NCI-H460 (cell line): ENCODE measurements at places on chromosomes 12 and 14.

- DNase-seq = no peak
These were observed 24.2 kb upstream of the FOXN3 start for GRCh38 chr14:89440986-89441909.

DNA sequence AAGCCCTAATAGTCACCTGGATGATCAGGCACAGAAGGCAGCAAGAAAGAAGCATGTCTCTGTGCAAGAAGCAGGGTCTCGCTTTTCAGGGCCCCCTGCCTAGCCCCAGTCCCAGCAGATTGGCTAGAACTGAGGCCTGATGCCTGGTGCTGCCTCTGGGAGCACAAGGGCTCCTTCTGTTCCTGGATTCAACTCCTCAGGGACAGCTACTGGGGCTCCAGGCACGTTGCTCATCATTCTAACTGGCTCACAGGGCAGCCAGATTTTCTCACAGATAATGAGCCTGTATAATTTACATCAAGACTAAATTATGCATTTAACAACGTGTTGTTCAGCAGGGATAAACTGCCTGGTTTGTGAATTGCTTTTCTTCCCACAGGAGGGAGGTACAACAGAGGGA lies 106.5 kb upstream of the PLXNC1 start:
- DNase-seq = no peak

GRCh38 chr12:94178054-94178453 lies 29.7 kb downstream of the PLXNC1 start:
- DNase-seq = no peak

DNA sequence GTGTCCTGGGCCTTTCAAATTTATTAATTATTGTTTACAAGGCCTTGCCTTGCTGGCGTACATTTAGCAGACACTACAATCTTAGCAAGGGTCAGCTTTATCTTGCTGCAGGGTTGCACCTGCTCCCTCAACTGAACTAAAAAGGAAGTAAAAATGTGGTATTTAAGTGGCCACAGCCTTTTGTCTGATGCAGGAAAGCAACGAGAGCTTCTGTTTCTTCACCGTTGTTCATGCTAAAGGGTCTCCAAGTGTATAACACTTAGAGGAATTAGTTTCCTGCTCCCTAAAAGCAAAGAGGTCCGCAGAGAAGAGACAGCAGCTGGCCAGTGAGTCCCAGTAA lies 62.8 kb upstream of the EGLN3 start:
- DNase-seq = no peak

- DNase-seq = no peak
These were observed 216.9 kb upstream of the HMGA2 start for GRCh38 chr12:65607401-65607841.

DNA sequence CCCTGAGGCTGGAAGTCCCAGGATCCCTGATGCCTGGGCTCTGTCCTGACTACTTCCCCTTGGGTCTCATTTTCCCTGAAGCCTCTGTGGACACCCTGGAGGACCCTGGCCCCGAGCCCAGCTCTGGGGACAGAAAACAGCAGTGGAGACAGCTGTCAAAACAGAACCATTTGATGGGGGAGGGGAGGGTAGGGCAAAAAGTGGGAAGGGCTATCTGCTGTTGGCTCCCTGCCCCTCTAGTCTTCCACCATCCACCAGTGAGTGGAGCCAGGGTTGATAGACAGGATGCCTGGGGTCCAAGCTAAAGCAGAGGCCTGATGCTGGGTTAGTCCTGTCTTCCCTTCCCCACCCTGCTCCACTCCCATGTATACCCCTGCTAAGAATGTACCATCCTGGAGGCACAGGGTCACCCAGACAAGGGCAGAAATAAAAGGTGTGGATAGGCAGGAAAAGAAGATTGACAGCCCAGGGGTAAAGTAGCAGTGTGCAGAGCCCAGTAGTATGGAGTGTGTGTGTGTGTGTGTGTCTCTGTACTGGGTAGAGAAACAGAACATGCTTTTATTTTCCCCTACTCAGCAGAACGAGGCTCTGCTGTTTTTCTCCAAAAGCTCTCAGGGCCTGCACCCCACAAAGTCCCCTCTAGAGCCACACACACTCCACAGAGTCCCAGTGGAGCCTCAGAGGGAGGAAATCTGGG lies 9.8 kb downstream of the ZNF385A start:
- no peak for DNase-seq

DNA sequence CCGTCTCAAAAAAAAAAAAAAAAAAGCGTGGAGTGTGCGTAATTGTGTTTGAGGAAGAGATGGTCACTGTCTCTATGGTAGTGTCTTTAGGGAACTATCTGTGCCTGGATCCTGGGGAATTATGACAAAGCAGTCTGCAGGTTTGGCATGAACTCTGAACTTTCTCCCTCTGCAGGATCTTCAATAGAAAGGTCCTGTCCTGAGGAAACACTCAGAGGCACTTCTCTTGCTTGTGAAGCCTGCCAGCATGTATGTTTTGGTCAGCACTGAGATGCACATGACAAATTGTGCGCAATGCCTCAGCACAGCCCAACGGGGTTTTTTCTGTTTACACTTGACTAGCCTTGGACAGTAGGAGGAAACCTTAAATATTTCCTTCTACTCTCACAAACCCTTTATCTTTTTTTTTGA lies 46.6 kb downstream of the ATF7 start:
- no peak for DNase-seq

- no peak for DNase-seq
These were observed 196.6 kb downstream of the EGLN3 start for GRCh38 chr14:33754261-33754660.

GRCh38 chr12:4849795-4850345 lies 59.8 kb upstream of the KCNA1 start:
- no peak for DNase-seq

DNA sequence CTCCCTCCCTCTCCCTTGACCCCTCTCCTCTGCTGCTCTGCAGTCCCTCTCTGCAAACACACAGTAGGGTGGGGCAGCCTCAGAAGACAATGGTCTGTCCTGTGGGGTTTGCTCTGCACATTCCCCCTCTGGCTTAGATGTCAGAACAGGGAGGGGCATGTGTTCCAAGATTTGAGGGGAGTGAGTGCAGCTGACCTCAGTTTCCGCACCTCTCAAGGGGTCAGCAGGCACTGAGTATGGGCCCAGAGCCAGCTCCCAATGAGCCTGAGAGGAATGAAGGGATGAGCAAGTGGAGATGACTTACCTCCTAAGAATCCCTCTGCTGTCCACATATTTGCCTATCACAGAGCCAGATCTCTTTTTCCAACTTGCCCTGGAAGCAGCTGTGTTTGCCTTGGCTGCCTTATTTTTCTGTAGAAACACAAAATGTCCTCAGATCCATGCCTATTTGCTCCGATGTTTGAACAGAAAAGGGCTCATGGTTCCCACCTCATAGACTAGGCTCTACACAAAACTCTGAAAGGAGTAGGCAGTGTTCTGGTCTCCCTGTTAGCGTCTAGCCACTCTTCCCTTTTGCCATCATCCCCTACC lies 111.4 kb downstream of the CRACR2A start:
- DNase-seq = no peak

- DNase-seq = no peak
These were observed 13.2 kb downstream of the CABP1 start for GRCh38 chr12:120653611-120654010.

GRCh38 chr14:50002926-50003212 lies 110.0 kb downstream of the ARF6 start:
- DNase-seq = no peak

- no peak for DNase-seq
These were observed 85.0 kb upstream of the SLC38A4 start for GRCh38 chr12:46910830-46911229.
